Fibroblast of skin of right biceps (primary cell): ENCODE measurements at places on chromosomes 11 and 22.

- no peak for DNase-seq
Observed at GRCh38 chr11:21460082-21460481, 732.8 kb upstream of the ANO5 start.

- DNase-seq: no peak
Observed at GRCh38 chr11:114176321-114176720, 116.8 kb downstream of the ZBTB16 start.

DNA sequence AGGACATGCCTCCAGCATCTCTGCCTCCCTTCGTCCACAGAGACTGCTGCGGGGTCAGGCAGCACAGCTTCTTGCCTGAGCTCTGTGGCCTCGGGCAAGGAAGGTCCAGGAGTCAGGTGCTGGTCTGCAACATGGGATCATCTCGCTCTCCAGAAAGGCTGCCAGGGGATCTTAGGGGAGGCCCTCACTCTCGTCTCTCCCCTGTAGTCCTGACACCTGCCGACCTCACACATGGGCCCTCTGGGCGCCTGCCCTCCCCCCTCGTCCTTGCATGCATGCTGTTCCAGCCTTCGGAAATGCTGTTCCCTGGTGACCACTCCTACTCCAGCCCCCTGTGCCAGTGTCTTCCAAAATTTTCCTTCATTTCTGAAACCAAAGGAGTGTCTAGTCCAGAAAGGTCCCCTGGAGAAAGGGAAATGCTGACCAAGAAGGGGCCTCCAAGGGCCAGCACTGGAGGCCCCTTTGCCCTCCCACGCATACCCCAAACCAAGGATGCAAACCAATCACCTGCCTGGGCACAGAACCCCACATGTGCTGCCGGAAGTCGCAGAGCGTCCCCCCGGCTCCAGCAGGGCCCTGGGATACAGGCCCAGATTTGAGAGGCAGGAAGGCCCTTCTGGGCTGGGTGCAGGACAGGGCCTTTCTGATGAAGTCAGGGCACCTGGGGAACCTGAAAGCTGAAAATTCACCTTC lies 41.0 kb downstream of the IGF2 start:
- DNase-seq: no peak

- DNase-seq: no peak
Observed at GRCh38 chr11:44938066-44938691, 12.5 kb downstream of the TP53I11 start.

DNA sequence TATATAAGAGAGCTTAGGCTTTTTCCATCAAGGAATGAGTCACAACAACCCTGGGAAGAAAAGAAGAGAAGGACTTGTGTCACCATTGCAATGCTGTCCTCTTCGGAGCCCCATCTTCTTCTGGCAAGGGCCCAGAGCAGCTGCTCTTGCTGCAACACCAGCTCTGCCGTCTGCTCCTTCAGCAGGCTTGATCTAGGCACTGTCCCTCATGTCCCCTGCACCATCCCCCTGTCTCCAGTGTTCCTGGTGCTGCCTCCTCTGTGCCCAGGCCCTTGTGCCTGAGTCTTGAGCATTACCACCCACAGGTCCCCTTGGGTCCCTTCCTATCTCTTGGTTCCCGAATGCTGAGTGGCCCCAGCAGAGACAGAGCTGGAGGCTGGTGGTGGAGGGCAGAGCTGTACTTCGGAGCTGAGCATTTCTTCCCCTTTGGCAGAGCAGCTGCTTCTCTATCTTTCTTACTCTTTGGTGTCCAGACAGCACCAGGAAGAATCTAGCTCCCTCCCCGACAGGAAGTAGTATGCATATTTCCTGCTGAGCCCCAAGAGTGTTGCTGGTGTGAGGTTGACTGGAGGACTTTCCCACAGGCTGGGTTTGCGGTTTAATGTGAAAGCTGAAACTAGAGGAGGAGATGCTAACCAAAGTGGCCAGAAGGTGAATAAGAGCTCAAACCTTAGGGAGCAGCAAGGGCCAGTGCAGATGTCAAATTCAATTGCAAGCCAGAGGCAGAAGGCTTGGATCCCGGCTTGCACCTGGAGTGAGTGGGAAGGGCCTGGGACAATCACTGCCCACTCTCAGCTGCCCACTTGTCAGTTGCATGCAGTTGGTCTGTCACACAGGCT lies 27.8 kb downstream of the WEE1 start:
- peak; percentile 89 for DNase-seq
